ENCODE measurements at places on chromosomes 4 and X.

DNA sequence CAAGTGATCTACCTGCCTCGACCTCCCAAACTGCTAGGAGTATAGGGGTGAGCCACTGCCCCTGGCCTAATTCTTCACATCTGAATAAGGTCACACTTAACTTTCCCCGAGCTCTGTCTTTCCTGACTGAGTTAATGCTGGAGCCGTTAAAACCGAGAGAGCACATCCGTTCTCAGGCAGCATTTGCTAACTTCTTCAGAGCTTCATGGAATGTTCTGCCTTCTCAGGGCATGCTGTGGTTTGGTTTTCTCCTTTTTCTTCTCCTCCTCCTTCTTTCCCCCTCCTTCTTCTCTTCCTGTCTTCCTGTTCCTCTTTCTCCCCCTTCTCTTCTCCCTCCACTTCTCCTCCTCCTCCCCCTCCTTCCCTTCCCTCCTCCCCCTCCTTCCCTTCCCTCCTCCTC, 119.9 kb downstream of the ASMT start:
- DNase-seq, result no peak

GRCh38 chr4:147508346-147508745, 27.4 kb downstream of the EDNRA start:
- DNase-seq, result no peak

DNA sequence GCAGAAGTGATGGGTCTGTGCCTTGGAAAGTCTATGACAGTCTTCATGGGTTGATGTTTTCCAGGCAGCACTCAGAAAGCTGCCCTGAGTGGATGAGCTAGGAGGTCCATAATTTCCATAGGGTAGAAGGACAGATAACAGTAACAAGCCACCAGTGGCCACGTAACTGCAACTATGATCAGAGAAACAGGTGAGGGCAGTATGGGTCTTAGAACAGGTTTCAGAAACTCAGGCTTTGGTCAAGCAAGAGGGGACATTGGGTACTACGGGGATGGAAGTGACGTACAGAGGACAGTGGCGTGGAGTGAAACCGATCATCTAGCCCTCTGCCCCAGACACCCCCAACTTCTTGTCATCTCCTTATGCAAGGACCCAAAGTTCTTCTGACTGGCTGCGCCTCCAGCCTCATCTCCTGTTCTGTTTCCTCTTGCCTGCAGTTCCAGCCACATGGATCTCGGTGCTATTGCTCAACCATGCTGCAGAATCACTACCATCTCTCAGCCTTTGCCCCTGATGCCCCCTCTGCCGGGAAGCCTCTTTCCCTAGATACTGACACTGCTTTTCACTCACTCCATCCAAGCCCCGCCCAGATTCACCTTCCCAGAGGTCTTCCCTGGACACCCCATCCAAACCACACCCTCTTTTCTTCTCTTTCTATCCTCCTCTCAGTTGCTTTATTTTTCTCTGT, 123.4 kb downstream of the MFAP3L start:
- DNase-seq, result no peak

GRCh38 chr4:42618023-42618422, 38.9 kb downstream of the ATP8A1 start:
- DNase-seq, result no peak

DNA sequence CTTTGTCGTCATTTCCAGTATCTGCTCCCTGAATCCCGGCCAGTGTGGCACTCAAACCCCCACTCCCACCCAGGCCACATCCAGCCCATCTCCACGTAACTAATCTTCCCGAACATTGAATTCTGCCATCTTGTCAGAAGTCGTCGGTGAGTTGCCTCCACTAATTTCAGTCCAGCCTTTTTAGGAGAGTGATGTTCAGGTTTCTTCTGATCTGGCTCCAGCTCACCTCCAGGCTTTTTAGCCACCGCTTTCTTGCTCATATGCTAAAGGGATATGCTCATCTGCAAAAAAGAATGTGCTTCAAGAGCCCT, 1.3 kb downstream of the TMEM165 start:
- no peak for DNase-seq

- no peak for DNase-seq
These were observed 55.0 kb downstream of the MRPL1 start for GRCh38 chr4:77917601-77918000.

- DNase-seq, result no peak
These were observed 46.3 kb downstream of the ATP1B4 start for GRCh38 chrX:120408168-120408567.

DNA sequence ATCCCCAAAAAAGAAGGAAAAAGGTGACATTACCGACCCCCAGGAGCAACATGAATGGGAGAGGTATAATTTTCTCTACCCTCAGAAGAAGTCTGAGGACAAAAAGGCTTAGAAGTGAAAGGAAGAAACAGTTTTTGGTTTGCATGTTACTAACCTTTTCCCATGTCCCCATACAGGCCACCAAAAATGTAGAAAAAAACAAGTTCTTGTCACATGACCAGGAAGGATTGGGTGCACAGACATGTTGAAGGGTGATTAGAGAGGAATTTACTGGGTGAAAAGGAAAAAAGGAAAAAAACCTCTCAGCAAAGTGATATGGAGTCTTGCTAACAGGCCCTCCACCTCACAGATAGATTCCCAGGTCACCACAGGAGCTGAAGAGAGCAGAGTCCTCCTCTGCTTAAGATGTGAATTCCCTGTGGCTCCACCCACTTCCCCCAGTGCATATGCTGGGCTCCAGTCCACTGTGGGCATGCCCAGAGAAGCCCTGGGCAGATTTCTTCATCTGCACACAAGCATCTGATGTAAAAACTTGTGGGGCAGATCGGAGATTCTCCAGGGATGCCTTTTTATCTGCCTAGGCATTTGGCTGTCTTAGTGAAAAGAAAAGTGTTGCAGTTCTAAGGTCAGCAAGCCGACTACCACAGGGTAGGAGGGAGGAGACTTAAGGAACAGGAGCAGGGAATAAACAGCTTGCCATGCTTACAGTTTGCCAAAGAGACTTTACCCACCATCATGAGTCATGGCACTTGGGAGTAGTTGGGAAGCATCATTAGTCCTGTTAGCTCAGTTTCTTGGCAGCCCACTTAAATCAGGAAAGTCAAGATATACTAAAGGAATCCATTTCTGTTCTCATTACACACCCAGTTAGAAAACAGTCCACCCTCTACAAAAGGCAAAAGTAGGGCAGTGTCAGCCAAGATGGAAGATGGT, 25.0 kb upstream of the PASD1 start:
- no peak for DNase-seq

GRCh38 chr4:48906206-48907173, at the start of gene OCIAD2:
Gene OCIAD2, minus strand, starts transcription at chr4:48906774. Its CDS starts 2,225 bp downstream, at chr4:48904549.
- DNase-seq, result peak; percentile 66

- DNase-seq, result no peak
These were observed 3.6 kb upstream of the KLHL2 start for GRCh38 chr4:165203541-165204461.

GRCh38 chr4:190019023-190019858, 7.8 kb downstream of the FRG2 start:
- no peak for DNase-seq

GRCh38 chr4:122890147-122890795, 32.1 kb downstream of the NUDT6 start:
- DNase-seq, result no peak

DNA sequence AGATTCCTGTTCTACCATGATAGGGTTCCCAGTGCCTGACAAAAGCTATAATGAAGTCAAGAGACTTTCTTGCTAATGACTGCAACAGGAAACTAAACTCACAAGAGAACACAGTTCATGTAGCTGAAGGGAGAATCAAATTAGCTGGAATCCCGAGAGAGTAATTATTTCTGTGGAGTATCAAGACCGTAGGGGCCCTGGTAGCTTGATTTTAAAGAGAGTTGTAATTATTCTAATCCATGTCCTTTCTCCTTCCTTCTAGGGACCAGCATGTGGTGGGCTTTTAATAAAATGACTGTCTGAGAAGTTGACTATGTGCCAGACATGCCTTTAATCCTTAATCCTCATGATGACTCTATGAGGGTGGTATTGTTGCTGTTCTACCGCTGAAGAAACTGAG, 1.7 kb upstream of the TRPC5OS start:
- no peak for DNase-seq

DNA sequence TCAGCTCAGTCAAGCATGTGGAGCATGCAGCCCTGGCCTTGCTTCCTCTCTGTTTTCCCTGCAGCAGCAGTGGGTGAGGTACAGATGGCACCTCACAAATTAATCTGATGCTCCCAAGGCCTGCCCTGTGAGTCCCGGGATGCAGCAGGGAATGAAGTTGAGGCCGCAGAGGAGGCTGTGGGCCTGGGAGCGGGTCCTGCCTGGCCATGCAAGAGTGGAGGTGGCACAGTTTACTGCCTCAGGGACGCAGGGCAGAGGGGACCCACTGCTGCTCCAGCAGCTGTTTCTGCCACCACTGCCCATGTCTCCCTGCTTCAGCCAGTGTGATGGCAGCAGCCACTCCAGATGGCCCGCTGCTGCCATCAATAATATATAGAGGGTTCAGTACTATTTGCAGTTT, 474.6 kb downstream of the EPHA5 start:
- no peak for DNase-seq

GRCh38 chr4:70892086-70892769, 9.9 kb upstream of the MOB1B start:
- no peak for DNase-seq

GRCh38 chr4:28351826-28352225, 1491.2 kb downstream of the STIM2 start:
- DNase-seq, result no peak

DNA sequence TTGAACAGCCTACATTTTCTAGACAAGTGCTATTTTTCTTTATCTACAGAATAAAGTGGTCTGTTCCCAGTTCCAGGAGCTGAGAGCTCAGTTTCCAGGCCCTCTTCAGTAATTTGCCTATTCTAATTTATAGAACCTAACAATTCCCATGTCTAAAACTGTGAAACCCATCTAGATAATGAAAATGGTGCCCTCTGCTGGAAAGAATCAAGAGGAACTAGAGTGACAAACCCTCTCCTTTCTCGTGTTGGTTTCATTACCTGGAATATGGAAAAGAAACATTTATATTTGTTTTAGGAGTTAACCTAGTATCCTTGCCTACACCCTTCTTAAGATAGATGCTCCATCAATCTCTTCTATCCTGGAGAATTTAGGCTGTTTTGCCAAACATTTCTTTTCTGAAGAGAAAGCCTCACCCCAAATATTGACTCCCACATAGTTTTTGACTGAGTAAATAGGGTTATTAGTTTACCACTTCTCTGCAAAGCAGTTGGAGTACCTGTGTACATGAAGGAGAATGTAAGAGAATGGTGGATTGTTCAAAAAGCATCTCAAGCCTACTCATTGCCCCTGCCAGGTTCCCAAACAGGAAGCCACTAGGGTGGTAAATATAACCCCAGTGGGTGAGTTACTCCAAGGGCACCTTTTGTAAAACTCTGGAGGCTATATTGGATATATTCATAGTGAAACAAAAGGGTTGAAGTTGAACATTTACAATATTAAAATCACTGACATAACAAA, 121.6 kb downstream of the RASL11B start:
- no peak for DNase-seq

DNA sequence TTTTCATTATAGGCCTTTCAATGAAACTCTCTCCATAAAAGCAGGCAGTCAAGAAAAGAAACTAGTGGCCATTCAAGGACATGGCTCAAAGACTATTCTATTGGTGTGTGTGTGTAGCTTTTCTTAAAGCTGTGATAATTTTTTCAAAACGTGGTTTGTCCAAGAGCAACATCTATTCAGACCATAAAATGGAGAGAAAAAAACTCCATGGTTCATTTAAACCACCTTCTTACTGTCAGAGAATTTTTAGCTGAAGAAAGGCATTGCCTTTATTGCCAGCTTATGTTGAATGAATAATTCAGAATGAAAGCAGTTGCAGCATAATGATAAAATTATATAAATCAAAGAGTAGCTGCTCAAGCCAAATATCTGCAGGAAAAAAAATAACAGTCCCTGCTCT, 325.5 kb downstream of the PCDH18 start:
- DNase-seq, result no peak

GRCh38 chr4:26864899-26865298, 4.3 kb downstream of the STIM2 start:
- no peak for DNase-seq

DNA sequence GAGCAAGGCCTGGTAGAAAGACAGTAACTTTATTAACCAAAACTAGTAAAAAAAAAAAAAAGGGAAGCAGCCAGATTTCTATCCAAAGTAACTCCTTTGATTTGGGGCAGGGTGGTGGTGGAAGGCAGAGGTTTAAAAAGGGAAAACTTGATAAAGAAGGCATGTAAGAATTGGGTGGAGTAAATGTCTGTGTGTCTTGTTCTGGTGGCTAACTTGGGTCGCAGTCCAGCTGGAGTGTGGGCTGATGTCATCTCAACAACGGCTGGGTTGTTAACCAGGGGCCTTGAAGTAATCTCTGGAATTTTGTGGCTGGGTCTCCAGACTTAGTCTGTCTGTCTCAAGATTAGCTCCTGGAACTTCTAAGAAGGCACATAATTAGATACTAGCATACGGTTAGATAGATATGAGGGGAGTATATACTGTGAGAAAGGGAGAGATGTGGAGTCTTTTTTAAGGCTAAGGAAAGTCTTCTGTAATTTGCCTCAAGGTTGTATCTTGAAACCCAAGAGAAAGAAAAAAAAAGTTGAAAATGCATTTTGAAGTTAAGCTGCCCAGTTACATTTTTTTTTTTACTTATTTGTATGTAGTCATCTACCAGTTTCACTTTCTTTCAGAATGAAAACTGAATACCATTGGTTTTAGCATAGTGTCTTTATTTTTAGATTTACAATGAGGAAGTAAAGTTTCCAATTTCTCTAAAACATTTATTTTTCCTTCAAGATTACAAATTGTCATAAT, 48.3 kb downstream of the MTHFD2L start:
- no peak for DNase-seq

DNA sequence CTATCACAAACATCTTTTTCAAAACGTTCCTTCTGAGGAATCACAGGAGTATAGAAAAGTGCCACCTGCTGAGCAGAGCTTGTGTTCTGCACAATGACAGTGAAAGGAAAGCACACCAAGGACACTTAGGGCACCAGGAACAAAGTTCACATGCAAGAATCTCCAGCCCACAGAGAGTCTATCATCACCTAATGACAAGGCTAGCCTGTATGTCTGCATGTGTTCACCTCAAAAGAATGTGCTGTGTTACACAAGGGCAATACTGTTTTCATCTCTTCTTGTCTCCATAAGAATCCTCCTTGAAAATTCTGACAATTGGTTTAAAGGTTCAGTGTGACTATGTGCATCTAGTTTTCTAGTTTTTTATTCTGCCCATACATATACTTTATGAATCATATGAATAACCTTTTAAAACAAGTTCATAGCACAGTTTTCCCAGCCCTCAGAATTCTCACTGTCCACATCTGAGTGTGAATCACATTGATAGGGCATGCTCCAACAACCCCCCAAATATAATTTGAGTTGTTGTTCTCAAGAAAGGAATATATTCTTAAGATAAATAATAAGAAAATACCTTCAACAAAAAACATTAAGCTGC, 118.0 kb downstream of the PWWP3B start:
- no peak for DNase-seq

GRCh38 chrX:129833153-129833990, 10.3 kb downstream of the ZDHHC9 start:
- DNase-seq, result no peak

DNA sequence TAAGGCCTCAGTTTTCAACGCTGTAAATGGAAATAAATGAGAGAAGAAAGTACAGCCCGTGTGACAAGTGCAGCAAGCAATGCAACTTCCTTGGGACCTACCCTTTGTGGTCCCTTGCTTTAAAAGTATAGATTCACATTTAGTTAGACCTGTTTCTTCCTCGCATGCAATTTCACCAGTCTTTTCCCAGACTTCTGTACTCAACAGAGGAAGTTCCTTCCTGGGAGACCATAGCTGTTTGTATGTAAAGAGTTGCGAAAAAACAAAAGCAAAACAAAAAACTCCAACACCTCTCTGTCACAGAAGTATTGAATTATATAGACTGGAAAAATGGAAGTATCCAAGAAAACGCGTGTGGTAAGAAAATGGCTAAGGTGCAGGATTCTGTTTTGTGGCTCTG, 1.1 kb upstream of the IRF2 start:
- DNase-seq, result no peak
